ENCODE measurements at places on chromosomes 7 and 10.

- no peak for DNase-seq
These were observed 124.5 kb downstream of the MYOF start for GRCh38 chr10:93357680-93358079.

GRCh38 chr10:128068398-128069285, 57.6 kb downstream of the MKI67 start:
- no peak for DNase-seq

GRCh38 chr7:105765846-105766245, 110.6 kb downstream of the ATXN7L1 start:
- DNase-seq, result no peak

DNA sequence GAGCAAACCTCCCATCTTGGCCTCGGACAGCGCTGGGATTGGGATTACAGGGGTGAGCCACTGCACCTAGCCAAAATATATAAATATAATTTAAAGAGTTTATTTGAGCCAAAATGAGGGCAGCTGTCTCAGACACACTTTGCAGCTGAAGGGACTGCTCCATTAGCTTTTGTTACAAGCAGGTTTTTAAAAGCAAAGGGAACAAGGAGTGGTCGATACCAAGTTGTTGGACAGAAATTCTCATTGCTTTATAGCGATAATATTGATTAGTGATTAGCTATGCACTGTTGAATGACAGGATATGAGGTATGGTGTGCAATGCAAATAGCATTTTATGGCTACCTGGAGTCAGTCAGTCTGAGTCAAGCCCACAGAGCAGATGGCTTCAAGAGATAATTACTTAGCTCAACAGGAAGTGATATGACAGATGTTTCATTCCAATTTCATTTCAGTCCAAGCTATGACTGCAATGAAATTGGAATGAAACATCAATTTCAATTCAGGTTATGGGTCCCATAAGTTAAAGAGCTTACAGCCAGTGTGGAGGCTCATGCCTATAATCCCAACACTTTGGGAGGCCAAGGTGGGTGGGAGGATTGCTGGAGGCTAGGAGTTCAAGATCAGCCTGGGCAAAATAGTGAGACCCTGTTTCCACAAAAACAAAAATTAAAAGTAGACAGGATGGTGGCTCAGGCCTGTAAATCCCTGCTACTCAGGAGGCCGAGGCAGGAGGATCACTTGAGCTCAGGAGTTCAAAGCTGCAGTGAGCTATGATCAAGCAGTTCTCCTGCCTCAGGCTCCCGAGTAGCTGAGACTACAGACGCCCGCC, 23.1 kb downstream of the TYW1 start:
- DNase-seq, result peak; percentile 85
